Central memory CD4-positive, alpha-beta T cell (primary cell): ENCODE measurements at places on chromosomes 2 and 18.

GRCh38 chr2:202808754-202809153, 62.8 kb downstream of the ICA1L start:
- no peak for DNase-seq

- no peak for DNase-seq
Measured at GRCh38 chr2:37415128-37415820, 70.8 kb downstream of the QPCT start.

GRCh38 chr2:108542071-108542470, 7.8 kb downstream of the LIMS1 start:
- no peak for DNase-seq

GRCh38 chr18:75785206-75785605, 357.7 kb upstream of the SMIM21 start:
- no peak for DNase-seq

GRCh38 chr2:232296776-232297525, 81.6 kb upstream of the ALPP start:
- no peak for DNase-seq

GRCh38 chr18:24063121-24063731, 48.7 kb downstream of the TTC39C start:
- DNase-seq: no peak

DNA sequence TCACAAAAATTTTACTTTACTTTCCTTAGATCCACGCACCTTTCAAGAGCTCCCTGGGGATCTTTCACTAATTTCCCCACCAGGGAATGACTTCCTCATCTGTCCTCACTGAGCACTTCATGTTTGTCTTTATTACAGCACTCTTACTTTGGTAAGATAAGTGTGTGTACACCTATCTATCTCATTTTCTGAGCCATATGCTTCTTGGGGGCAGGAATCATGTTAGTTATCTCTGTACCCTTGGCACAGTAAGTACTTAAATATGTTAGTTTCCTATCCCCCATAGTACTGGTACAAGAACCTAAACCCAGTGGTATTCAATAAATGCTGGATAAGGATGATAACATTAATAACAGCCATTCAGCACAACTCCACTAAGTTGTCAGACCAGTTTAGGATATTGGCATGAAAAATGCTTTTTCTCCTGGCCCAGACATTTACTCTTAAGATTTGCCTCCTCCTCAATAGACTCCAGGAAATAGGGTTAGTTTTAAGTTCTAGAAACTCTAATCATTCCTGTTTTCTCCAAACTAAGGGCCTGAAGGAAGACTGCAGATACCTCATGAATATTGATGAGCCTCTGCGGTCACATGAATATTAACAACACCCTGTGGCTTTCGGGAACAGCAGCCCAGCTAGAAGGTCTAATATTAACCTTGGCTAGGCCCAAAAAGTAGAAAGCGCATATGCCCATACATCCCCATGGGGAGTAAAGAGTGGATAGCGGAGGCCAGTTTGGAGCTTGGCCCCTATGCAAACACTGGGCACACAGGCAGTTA, 38.2 kb downstream of the NHEJ1 start:
- no peak for DNase-seq

DNA sequence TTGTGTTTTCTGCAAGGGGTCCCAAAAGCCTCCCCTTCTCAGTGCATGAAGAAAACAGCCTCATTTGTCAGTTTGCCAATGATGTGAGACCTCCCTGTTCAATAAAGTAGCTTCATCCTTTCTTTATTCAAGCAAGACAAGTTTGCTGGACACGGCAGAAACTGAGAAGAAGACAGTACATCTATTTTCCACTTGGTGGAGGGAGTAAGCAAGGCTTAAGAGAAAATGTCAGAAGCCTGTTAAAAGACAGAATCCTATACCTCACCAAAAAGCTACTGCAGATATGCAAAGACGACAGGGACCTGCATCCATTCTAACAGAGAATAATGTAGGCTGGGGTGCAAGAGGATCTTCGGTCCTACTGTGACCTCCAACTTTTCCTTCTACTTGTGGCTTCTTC, 506.8 kb upstream of the VRK2 start:
- DNase-seq: no peak

DNA sequence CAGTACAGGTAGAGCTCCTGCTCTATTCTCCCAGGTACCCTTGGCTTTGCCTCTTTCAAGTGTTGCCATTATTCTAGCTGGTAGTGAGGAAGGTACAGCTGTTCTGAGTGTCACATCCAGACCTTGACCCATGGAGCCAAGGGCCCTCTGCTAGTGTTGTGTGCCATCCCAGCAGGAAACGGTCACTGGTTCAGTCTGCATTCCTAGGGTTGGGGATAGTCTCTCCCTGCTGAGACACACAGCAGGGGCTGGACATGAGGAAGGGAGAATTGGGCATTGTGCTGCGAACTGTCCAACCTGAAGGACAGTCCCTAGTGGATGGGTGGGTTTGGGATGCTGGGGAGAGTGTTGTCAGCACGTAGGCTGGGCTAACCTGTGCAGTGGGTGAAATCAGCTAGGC, 59.1 kb downstream of the FARP2 start:
- DNase-seq: no peak

GRCh38 chr2:207039225-207039624, 99.9 kb downstream of the CPO start:
- no peak for DNase-seq
